Testis (tissue), 5 donors: ENCODE measurements at places on chromosomes 12 and 14. TPM values are rescaled to one million over a fixed set of nuclear protein-coding genes. Genes with fewer than 3 reads are reported as not detected.

Gene EML5
- total RNA-seq, result 17.7 TPM

Gene FOXM1
- 32.3 TPM for total RNA-seq

Gene LRRC43
- total RNA-seq, result 10.8 TPM

Gene CLEC9A
- total RNA-seq, result 2.6 TPM

Gene OVCH1
- 3.0 TPM for total RNA-seq

Gene ACSM4
- 0.79 TPM for total RNA-seq

Gene NID2
- total RNA-seq, result 8.1 TPM
